AG04449 (cell line): ENCODE measurements at places on chromosomes 1 and 21.

DNA sequence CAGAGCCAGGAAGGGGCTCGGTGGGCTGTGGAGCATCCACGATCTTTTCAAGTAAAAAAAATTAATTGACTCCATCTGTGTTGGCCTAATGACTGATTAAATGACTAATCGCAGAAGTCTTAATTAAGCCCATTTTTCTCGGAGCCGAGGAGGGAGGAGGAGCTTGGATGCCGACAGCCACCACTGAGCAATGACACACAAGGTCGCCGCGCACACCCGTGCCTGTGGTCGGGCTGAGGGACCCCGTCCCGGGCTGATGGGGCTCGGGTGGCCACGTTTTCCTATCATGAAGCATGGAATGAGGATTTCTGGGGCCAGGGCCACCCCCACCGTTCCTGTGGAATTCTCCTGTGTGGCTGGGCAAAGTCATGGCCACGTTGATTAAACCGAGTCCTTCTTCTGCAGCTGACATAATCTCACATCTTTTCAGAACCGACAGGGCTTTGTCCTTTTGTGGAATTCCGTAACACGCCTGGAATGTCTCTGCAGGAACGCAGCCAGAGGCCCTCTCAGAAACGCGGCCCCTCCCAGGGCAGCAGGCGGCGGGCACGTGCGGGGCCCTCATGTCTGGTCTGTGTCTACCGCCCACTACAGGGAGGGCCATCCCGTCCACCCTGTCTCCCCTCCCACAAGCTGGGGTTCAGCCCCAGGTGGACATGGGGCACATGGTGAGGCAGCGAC lies 60.7 kb downstream of the MORN1 start:
- peak; percentile 51 for DNase-seq

GRCh38 chr1:221462345-221462744 lies 279.5 kb downstream of the DUSP10 start:
- DNase-seq, result no peak

GRCh38 chr1:211739671-211740411 lies 64.4 kb upstream of the NEK2 start:
- no peak for DNase-seq

- no peak for DNase-seq
Observed at GRCh38 chr1:223745731-223746130, 33.4 kb downstream of the CAPN2 start.

DNA sequence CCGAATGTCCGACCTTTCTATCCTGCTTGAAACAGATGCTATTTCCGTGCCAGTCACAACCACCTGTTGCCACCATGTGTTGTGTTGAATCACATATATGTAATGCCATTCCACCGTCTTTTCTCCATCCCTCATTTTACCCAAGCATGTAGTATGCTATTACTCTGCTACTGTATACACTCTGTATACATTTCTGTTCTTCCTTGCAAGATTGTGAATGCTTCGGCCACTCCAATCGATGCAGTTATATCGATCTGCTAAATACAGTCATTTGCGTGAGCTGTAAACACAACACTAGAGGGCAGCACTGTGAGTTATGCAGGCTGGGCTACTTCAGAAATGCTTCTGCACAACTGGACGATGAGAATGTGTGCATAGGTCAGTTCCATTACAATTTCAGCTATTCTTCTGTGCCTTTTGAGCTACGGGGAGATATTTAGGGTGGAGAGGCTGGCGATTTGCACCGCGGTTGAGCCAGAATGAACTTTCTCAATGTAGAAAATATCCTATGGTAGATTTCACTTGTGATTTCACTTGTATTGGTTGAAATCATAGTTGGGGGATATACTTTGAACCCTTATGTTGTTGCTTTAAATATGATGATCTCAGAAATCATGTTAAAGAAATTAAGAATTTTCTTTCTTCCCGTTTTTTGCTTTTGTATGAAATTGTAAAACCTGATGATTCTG lies 289.8 kb downstream of the NTNG1 start:
- no peak for DNase-seq

GRCh38 chr1:15412175-15412800 lies 2.6 kb downstream of the EFHD2 start:
- no peak for DNase-seq

DNA sequence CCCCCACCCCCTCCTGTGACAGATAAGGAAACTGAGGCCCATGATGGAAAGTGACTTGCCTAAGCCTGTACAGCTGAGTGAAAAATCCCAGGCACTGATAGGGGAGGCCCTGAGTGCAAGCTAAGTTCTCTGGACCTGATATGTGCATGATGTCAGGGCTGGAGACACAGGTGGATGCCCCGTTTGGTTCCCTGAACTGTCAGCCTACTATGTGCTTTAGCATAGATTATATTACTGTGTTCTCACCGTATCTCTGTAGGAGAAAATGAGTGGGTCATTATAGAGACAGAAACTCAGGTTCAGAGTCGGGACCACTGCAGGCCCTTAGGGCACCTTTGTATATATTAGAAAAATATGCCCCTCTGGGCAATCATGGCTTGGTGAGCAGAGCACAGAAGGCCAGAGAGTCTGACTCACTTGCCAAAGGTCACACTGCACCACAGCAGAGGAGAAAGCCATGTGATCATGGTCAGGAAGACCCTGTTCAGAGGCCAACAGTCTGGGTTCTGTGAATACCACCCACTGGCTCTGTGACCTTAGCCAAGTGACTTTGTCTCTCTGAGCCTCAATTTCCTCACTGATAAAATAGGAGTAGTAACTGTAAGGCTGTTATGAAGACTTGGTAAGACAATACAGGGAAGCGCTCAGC lies 145.8 kb upstream of the WNT4 start:
- DNase-seq, result no peak

- DNase-seq, result no peak
Observed at GRCh38 chr1:221302357-221302756, 423.1 kb downstream of the HLX start.
